ENCODE measurements at places on chromosomes 5 and 9. TPM values are rescaled to one million over a fixed set of nuclear protein-coding genes. Genes with fewer than 3 reads are reported as not detected.
A peak's percentile ranks its signal among the peaks of the same experiment; 100 is the strongest.

LSM11 gene
- total RNA-seq = 5.8 TPM

BTNL8 gene
- total RNA-seq = not detected

TMOD1 gene
- total RNA-seq = 57.8 TPM

DNA sequence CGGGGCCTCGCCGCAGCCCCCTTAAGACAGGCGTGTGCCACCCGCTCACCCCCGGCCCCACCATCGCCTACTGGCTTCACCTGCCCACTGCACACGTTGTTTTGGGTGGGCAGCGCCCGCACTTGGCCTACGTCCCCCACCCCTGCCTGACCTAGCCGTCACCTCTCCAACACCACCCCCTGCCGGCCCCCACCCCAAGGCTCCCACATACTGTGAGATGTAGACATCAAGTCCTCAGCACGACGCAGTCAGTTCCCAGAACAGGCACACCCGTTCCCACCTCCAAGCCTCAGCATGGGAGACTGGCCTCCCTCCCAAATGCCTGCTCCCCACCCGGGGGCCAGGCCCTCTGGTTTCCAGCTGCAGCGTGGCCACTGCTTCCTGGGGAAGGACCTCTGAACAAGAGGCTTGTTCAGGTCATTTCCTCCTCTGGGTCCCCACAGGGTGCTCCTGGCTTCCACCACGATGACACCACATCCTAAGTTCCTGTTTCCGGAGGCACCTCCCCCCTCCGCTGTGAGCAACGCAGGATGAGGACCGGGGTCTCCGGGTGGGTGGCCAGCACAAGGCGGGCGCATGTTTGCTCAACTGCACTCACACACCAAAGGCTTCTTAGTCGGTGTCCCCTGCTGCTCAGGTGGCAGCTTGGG is 11.3 kb downstream of the DBN1 start:
- DNase-seq = no peak

DNA sequence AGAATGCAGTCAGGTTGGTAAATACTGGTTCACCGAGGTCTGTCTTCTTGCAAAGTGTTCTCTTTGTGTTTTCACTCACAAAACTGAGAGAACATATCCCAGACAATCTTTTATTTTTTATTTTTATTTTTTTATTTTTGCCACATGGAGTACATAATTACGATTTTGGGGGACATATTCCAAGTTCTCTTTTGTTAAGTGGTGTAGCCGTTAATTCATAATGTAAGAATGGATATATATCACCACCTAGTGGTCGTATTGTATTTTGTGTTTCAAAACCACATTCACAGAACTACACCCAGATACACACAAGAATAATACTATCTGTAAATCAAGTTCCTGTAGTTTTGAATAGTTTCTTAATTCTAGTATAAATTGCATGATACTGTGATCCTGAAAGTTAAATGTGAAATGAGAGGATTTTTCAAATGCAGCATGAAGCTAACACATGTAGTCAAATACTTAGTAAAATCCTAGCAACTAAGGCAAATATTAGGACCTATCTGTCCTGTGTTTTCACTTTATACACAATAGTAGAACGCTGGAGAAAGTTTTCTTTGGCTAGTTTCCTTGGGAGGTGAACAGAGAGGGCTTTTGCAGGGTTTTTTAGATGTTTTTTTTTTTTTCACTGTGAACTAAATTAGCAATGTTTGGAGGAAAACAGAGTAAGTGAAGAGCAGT is 92.7 kb downstream of the VCAN start:
- DNase-seq = no peak

GRCh38 chr5:37166197-37166596 is 83.0 kb downstream of the CPLANE1 start:
- no peak for DNase-seq

DNA sequence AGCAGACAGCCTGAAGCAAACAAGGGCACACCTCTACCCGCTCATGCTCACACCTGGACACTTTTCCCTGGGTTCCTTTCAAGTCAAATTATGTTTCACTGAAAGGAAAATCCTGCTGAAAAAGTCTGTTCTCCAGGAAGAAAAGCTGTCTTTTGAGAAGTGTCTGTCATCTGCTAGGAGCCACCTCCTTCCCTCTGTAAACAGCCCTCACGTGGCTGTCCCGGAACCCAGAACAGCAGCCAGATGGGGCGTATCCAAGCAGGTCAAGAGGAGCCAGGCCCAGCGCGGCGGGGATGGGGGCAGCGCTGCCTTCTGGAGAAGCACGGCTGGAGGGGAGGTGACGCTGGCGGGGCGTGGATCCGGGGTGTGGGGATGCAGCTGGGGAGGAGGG is at the start of gene PNPLA7:
Gene PNPLA7 (minus strand): TSS at position 172 of the 391 bp plus-strand sequence. CDS start 205 bp downstream, outside the sequence.
- peak; percentile 95 for DNase-seq

- no peak for DNase-seq
These were observed 2.8 kb upstream of the DIPK1B start for GRCh38 chr9:136709454-136710109.

- DNase-seq = no peak
These were observed 22.5 kb downstream of the ZNF462 start for GRCh38 chr9:106885451-106885850.

DNA sequence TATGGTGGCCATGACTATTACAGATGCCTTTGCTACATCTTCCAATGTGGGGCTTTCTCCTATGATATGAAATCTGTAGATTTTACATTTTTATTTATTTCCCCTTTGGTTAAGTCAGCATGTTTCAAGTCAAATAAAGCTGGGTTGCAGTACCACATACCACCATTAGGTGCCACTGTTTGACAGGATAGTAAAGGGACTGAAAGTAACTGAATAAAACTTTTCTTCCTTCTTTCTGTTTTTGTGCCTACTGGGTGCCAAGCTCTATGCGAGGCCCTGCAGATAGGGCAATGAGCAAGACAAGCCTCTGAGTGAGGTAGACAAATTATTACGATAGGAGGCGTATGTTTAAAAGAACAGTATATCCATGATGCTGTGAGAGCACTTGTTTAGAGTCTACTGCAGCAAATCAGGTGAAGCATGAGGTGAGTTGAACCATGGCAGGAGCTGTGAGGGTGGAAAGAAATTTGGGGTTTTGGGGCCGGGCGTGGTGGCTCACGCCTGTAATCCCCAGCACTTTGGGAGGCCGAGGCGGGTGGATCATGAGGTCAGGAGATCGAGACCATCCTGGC is 64.8 kb downstream of the GDNF start:
- DNase-seq = no peak

- DNase-seq = no peak
These were observed 299.7 kb downstream of the CWC27 start for GRCh38 chr5:65068410-65068809.

DNA sequence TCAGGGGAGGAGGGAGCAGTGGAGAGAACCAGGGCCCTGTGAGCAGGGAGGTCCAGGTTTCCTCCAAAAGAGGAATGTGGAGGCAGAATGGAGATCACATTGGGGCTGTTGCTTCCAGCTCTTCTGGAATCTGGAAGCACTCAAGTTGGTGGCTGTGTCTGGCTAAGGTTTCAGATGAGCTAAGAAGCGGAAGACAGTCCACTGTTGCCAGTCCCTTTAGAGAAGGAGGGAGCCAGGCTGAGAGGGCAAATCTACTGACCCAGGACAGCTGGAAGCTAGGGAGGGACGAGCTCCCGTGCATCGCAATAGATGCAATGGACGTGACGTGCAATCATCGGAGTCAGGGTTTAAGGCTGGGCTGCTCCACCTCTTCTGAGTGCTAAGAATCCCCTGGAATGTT is 71.2 kb downstream of the TENT4A start:
- DNase-seq = no peak

DNA sequence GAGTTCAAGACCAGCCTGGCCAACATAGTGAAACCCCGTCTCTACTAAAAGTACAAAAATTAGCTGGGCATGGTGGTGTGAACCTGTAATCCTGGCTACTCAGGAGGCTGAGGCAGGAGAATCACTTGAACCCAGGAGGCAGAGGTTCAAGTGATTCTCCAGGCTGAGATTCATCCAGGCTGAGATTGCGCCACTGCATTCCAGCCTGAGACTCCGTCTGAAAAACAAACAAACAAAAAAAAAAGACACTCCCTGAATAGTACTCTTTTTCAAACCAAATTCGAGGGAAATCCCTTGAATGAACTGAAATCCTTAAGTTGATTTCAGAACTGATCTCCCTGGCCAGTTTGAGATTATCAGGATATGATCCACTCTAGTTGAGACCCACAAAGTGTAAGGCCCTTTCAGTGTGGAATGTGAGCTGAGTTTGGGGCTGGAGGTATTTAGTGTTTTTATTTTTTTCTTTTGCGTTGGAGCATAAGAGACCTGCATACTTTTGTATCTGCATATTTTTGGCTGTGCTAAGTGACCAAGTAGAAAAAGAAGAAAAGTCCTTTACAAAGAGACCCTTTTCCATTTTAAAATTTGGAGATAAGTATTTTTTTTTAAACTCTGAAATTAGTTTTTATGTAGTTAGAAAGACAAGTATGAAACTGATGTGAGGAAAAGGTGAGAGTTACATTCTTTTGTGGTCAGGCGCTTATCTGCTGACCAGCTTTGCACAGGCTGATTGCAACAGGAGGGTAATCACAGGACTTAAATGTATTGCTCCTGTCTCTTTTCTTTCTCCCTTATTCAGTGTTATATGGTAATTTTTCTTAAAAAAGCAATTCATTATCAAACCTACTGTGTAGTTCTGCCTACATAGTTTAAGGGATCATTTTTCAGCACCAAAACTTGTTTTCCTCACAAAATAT is 42.9 kb downstream of the TMEFF1 start:
- no peak for DNase-seq
